ENCODE measurements at places on chromosomes 4 and X.

- no peak for DNase-seq
Observed at GRCh38 chr4:8539661-8540060, 40.5 kb upstream of the GPR78 start.

DNA sequence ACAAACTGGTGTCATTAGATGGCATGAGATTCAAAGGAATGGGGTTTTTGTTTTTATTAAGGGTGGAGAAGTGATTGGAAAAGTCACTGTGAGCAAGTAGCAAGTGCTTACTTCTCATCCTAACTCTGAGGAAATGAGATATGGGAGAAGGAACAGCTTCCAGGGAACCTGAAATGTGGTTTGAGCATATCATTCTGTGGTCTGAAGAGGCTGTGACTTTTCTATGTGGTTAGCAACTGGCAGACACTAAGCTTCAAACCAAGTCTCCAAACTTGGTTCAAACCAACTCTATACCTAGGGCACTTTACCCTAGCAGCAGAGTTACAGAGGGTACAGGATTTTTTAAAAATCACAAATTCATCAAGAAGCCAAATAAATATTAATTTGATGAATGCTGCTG lies 58.2 kb downstream of the DCLK2 start:
- no peak for DNase-seq

DNA sequence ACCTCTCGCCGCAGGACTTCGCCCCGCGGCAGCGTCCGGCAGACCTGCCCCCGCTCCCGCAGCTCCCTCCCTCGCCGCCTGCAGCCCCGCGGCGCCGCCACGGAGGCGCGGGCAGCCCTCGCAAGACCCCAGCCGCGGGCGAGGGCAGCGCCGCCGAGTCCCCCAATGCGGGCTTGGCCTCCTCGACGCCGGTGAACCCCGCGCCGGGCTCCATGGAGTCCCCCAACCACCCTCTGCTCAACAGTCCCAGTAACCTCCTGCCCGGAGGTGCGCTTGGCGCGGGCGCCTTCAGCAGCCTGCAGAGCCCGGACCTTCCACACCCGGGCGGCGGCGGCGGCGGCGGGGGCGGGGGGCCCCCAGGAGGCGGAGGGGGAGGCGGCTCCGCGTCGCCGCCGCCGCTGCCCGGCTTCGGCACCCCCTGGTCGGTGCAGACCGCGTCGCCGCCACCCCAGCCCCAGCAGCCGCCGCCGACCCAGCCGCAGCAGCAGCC lies 1.2 kb downstream of the CPEB2 start:
- DNase-seq, result peak; percentile 66

DNA sequence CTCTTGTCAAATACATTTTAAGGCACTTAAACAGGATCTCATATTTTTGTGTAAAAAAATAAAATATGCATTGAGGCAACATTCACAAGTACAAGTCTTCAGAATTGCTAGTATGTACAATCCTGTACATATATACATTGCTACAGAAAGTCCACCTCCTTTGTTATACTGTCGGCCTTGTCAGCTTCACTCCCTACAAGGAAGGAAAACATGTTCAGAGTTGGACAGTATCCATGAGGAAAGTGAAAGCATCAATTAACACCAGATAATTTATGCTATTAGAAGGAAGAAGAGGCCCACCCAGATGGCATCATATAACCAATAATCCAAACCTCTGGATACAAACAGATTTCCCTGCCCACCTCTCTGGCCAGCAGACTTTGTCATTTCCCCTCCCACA lies 42.0 kb downstream of the REELD1 start:
- no peak for DNase-seq

DNA sequence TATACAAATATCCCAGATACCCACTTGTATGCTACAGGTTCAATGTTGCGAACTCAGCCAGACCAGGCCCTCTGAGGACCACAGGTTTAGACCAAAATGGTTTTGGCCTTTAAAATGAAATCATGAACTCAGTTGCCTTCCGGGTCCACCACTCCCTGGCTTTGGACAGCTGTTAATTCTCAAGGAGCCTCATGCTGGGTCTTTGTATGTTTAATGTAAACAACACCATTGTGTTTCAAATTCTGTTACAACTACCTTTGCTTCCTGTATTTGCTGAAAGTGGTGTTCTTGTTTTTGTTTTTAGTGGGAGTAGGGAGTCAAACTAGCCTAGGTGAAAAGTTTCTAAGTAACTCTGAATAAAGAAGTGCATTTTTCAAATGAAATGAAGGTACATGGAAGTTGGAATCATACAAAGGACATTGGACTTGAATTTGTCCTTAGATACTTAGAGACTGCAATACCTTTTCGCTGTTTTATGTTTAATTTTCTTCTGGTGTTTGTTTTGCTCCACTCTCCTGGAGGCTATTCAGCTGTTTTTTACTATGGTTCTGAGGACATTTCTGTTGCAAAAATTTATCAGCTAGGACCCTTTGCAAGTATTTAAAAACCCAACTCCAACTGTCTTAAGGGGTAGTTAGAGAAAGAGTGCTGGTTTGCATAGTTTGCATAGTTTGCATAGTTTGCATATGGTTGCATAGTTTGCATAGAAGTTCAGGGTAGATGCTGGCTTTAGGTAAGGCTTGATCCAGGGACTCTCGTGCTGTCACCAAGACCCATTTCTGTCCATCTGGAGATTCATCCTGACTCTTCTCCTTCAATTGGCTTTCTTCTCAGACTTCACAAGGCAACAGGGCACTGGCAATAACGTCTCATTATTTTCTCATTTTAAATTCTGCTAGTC lies 70.1 kb downstream of the MID1IP1 start:
- DNase-seq, result no peak

DNA sequence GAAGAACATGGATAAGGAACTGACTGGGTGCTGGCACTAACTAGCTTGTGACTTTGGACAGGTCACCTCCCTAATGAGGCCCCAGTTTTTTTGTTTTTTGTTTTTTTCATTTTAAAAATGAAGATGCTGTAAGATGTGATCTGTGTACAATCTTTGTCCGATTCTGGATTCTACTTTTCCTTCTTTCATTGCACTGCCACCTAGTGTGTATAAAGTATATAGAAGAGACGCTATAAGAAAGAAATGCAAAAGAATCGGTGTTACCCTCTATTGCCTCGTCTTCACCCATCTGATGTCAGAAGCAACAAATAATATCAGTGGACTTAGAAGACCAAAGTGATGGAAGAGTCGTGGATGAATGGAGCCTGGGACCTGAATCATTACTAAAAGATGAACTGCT lies 58.6 kb upstream of the P2RY10 start:
- peak; percentile 3 for DNase-seq

DNA sequence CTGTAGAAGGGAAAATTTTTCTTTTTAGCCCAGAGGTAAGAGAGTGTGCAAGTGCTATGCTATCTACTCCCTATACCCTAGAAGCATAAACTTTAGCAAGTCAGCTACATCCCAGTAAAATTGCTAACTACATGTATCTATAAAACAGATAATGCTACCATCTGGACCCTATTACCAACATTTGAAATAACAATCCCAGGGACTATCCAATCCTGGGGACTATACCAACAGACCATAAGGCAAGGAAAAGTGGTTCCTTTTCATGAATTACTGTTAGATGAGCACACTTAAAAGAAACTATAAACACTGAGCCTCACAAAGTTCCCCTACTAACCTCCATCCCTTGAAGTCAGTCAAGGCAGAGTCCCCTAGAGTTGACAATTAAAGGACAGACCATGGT lies 213.6 kb upstream of the VEGFC start:
- DNase-seq, result no peak

DNA sequence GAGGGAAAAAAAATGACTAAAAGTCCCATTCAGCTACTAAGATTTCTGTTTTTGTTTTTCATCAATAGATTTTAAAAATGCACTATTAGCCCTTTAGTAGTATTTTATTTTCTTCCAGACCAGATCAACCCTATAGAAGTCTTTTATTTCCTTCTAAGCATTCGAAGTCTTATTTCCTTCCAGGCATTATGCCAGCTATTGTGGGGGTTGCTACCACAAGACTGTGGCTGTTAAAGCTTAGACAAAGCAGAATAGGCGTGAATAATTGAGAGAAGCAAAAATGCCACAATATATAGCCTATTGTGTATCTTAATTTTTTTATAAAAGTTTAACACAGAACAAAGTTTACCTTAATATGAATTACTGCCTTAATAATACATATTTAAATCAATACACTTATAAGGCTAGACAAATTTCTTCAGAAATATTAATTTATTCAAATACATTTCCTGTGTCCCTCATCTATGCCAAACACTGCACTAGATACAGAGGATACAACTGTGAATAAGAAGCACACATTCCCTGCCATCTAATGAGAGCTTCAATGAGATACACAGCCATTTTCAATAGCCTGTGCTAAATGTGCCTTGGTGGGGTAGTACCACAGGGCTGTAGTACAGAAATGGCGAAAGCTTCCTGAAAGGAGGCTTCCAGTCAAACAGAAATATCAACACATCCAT lies 33.1 kb downstream of the SLC10A7 start:
- DNase-seq, result no peak

GRCh38 chr4:15894393-15894792 lies 44.1 kb downstream of the FGFBP1 start:
- DNase-seq, result no peak
